ENCODE measurements at places on chromosomes 16 and 17. TPM values are rescaled to one million over a fixed set of nuclear protein-coding genes. Genes with fewer than 3 reads are reported as not detected.

The GUCY2D gene
- not detected for total RNA-seq

The SLC9A5 gene
- total RNA-seq: 13.6 TPM

The TADA2A gene
- total RNA-seq: 33.4 TPM

The GAS7 gene
- 2.9 TPM for total RNA-seq

The CMTM2 gene
- total RNA-seq: 1.1 TPM

The NCOR1 gene
- total RNA-seq: 153 TPM
